Activated T-helper 17 cell treated with anti-CD3 and anti-CD28 coated beads, Interleukin-2, amount 50 U/mL, for 72 hours (primary cell): ENCODE measurements at places on chromosomes 6 and 20. TPM values are rescaled to one million over a fixed set of nuclear protein-coding genes. Genes with fewer than 3 reads are reported as not detected.

- ATAC-seq: no peak
These were observed 67.1 kb downstream of the ESF1 start for GRCh38 chr20:13717631-13718044.

DNA sequence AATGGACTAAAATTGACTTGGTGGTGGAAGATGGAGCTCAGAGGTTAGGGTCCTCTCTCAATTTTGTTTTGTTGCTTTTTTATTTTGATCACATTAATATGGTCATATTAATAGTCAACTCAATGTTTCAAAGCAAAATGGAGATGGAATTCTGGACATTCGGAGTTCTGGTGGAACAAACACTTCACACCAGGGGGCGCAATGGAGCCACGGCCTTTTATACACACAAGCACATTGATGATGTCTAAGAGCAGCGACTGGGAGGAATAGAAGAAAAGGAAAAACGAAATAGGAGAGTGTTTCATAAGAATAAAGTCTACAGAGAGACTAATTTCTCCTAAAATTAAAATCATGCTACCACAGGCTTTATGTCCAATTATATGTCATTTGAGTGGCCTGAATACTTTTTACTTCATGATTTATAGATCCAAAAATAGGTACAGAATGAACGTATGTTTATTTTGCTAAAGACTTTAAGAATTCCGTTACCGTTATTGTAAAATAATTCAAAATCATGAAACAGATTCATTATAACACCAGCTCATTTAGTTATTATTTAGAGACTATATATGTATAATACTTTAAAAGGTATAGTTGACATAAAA lies 197.6 kb upstream of the SASH1 start:
- peak; percentile 43 for ATAC-seq

GRCh38 chr6:42337985-42338743 lies 113.6 kb downstream of the TRERF1 start:
- ATAC-seq: peak; percentile 3

DNA sequence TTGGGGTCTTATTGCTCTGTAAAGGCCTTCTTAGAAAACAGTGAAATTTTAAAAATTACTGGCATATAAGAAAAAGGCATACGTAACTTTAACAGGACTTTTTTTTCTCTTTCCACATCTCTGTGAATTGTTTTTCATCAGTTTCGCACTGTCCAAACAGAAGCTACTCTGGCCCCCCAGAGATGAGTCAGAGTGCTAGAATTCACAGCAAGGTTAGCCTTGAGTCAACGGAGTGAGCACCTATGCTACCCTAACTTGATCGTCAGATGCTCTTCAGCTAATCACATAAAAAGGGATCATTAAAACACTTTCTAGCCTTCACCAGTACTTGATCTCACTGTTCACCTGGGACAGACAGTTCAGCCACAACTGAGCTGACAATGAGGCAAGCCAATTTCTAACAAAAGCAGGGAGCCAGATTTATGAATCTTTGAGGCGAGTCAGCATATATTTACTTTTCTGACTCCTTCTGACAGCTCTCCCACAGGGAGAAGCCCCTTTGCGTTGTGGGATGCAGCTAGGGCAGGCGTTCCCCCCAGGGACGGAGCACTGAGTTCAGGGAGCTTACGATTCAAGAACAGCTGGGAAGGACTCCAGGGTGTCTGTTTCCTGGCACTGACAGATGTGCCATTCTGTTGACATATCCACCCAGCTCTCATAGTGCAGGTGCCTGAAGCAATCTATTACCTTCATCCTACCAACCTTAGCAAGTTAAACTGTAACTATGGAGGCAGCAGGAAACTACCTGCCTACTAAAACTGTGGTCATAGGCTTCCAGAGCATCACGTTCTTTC lies 46.4 kb upstream of the SPDEF start:
- no peak for ATAC-seq

GRCh38 chr20:61371501-61372136 lies 119.6 kb downstream of the CDH4 start:
- ATAC-seq: no peak

DNA sequence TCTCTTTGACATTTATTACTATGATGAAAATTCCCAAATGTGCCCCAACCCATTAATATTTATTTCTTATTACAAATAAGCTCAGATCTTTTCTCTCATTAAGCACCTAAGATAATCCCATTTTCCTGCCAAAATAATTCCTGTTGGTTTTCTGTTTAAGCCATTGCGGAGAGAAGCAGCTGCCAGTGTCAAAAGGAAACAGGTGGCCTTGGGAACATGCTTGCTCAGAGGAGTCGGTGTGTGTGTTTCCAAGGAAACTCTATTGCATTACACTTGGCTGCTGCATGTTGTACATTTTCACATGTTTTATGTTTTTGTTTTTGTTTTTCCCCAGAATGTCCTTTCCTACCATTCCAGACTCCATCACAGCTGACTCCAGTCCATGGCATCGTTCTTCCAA lies 56.4 kb downstream of the CD24 start:
- ATAC-seq: no peak

DNA sequence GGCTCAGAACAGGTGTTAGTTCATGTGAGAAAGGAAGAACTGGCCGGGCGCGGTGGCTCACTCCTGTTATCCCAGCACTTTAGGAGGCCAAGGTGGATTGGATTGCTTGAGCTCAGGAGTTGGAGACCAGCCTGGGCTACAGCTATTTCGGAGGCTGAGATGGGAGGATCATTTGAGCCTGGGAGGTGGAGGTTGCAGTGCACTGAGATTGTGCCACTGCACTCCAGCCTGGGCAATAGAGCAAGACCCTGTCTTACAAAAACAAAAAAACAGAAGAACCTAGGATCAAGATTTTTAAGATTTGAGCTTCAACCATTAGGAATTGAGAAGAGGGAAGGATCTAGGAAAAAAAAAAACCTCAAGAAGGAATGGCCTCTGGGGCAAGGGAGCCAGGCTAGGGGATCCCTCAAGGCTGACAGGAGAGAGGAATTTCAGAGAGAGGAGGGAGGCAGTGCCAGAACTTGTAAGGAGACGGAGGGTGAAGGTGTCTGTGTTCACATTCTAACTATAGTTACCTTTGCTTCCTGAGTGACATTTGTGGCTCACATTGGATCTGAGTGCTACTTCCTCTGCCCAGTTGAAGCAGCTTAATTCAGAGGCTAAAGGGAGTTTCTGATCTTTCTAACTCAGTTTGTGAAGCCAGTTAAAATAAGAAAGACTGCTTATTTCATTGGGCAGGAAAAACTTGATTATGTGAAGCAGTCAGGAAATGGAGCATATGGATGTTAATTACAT lies 26.1 kb downstream of the CHMP4B start:
- no peak for ATAC-seq

- peak; percentile 38 for ATAC-seq
These were observed 285.7 kb upstream of the PREP start for GRCh38 chr6:105688573-105688972.

- no peak for ATAC-seq
These were observed 217.5 kb upstream of the TCF21 start for GRCh38 chr6:133671376-133671775.

- ATAC-seq: no peak
These were observed 27.8 kb upstream of the SRPK1 start for GRCh38 chr6:35948725-35949124.

GRCh38 chr6:161477876-161478425 lies 204.1 kb upstream of the AGPAT4 start:
- no peak for ATAC-seq

- ATAC-seq: no peak
These were observed 55.4 kb downstream of the CTNNBL1 start for GRCh38 chr20:37749218-37749617.

- ATAC-seq: no peak
These were observed 295.7 kb upstream of the TSHZ2 start for GRCh38 chr20:52676283-52676995.

DNA sequence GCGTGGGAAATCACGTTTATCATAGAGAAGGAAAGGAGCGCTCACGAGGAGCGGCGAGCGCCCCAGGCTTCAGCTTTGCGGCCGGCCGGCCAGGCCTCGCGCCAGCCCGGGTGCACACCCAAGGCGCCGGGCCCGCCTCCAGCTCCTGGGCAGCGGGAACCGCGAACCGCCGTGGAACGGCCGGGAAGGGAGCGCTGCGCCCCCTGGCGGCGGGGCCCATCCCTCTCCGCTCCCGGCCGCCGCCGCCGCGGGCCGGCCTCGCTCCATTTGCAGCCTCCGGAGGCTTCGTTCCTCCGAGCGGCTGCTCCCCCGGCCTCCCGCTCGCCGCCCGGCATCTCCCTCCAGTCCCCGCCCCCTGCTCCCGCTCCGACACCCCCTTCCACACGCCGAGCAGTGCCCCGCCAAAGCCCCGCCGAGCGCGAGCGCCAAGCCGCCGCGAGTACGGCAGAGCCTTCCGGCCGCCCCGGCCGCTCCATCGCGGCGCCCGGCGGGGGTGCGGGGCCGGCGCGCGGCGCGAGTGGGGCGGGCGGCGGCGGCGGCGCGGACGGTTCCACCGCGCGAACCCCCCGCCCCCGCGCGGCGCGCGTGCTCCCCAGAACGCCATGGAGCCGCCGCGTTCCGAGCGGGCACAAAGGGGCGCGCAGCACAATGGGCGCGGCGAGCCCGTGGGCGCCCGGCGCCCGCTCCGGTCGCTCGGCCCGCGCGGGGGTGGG lies 946 bp downstream of the BEND3 start:
- peak; percentile 86 for ATAC-seq

DNA sequence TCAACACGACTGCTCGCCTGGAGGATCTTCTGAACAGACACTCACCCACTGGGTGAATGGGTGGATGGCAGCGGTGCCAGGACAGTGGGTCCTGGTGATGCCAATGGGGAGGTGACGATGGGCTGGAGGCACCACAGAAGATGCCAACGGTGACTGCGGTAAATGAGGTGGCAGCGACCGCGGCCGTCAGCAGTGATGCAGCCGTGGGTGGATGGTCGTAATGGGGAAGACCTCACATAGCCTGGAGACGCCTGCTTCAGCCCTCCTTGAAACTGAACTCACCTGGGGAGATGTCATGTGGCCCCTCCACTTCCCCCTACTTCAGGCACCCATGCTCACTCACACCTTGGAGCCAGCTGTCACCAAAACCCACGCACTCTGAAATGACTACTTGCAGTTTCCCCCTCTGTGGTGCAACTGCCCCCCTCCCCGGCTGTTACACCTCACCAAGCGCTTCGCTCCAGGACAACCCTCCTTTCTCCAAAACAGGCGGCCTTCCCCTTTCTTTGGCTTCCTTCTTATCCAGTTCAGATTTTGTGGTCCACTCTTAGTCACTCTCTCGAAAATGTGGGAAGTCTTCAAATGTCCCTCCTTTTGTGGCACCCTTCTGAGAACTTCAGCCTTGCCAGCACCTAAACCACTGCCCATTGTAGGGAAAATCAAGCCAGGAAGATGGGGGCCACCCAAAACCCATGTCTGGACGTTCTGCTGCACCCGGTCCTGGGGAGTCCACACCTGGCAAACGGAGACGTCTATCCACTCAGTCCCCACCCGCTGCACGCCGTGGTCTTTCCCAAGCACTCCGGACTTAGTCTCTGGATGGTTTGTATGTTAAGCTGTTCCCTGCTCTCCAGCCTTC lies 10.4 kb upstream of the ABHD16B start:
- ATAC-seq: peak; percentile 93

DNA sequence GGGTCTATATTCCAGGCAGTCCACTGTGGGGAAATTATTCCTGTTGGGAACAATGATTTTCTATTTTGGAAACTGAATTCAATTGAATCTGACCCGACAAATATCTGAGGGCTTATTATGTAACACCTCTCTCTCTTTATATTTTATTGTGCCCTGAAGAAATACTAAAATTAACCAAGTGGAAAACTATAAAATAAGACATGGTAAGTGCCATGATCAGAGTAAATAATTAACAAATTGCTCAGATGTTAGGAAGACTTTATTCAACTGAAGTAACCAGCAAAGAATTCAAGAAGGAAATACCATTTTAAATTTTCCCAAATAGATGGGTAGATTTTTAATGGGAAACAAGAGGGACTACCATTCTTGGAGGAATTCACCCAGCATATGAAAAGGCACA lies 632.9 kb downstream of the MAFB start:
- no peak for ATAC-seq

GRCh38 chr6:139597087-139597763 lies 222.8 kb upstream of the CITED2 start:
- ATAC-seq: no peak

GRCh38 chr20:36101192-36101591 lies 53.3 kb upstream of the EPB41L1 start:
- no peak for ATAC-seq

- no peak for ATAC-seq
These were observed 3.4 kb upstream of the DACT2 start for GRCh38 chr6:168322966-168323365.

DNA sequence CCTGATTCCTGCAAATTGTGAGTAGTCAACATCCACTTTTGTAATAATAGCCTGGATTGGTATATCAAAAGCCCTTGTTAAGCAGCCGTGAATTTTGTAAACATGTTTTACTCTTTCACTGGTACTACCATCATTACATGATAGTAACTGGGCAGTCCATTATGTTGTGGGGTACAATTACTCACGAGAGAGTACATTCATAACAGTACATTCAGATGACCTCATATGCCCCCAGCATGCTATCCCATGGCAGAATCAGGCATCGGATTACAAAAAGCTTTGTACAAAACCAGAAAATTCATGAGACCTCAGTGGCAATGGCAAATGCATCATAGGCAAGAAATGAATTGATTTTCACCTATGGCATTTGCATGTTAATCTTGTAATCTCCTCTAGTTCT lies 166.2 kb downstream of the EPM2A start:
- no peak for ATAC-seq

Gene CTNNBL1
- total RNA-seq: 91.3 TPM

Gene SYNDIG1
- total RNA-seq: not detected

Gene SLC22A16
- not detected for total RNA-seq

Gene RBM39
- total RNA-seq: 295 TPM

Gene MYBL2
- 41.4 TPM for total RNA-seq

Gene CYP21A2
- total RNA-seq: 0.91 TPM

Gene ADAT2
- total RNA-seq: 32.6 TPM

Gene TBP
- 25.6 TPM for total RNA-seq

Gene SLC32A1
- 0.11 TPM for total RNA-seq

Gene BACH2
- 3.0 TPM for total RNA-seq

Gene ULBP2
- total RNA-seq: not detected

Gene BANF2
- not detected for total RNA-seq
